ENCODE measurements at places on chromosomes 5 and 9.

- H3K4me3 ChIP-seq = no peak overlapping the region
- H3K4me1 ChIP-seq = no peaks in the 10 kb centered on the region
- DNase-seq = no peak
- no peaks in the 10 kb centered on the region for H3K36me3 ChIP-seq
- no peaks in the 10 kb centered on the region for H3K27me3 ChIP-seq
These were observed 50.5 kb upstream of the TNFSF15 start for GRCh38 chr9:114856215-114856941.

GRCh38 chr5:57174890-57175510, 1.1 kb downstream of the GPBP1 start:
- H3K27me3 ChIP-seq = no peaks in the 10 kb centered on the region
- DNase-seq = no peak
- H3K4me1 ChIP-seq = peaks cover 24% of the 10 kb centered on the region
- peak overlapping the region; percentile 95 for H3K4me3 ChIP-seq

DNA sequence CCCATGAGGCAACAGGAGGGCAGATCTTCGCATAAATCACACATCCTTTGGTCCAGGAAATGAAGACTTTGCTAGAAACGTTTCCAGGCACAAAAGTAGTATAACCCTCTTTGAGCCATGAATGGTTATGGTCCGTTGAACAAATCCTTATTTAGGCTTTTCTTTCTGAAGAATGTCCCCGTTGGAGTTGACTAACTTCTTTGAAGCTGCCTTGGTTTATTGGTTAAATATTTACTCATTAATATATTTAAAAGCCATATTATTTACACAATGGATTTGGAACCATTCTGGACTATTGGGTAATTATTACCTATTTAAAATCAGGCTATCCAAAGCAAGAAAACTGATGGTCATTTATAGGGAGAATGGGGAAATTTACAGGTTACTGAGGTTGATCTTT, 347.6 kb upstream of the SLC30A5 start:
- H3K4me3 ChIP-seq = no peak overlapping the region
- DNase-seq = no peak
- H3K27ac ChIP-seq = no peak overlapping the region
- H3K36me3 ChIP-seq = no peaks in the 10 kb centered on the region

- no peak overlapping the region for H3K4me3 ChIP-seq
- no peak overlapping the region for H3K27ac ChIP-seq
- no peak for DNase-seq
These were observed 448.1 kb downstream of the ARHGEF28 start for GRCh38 chr5:74074111-74074510.

DNA sequence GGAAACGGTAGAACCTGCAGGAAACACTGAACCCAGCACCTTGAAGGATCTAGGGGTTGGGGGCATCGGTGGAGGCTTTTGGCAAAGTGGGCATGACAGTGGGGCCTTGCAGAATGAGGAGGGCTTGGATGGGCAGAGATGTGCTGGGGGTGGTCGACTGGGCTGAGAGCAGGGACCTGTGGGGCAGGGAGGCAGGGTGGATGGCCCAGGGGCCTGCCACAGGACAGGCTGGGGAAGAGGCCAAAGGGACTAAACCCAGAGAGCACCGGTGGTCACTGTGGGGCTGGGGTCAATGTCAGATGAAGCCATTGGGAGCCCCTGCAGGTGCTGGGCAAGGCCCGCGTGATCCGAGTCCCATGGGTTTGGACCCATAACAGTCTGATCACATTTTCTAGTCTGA, 175.3 kb downstream of the DAB2IP start:
- no peak overlapping the region for H3K27ac ChIP-seq
- no peaks in the 10 kb centered on the region for H3K4me1 ChIP-seq
- H3K4me3 ChIP-seq = no peak overlapping the region
- no peaks in the 10 kb centered on the region for H3K27me3 ChIP-seq
- DNase-seq = no peak

- no peak overlapping the region for H3K4me3 ChIP-seq
- H3K27ac ChIP-seq = no peak overlapping the region
- H3K4me1 ChIP-seq = no peaks in the 10 kb centered on the region
- DNase-seq = no peak
These were observed 127.2 kb downstream of the MACIR start for GRCh38 chr5:103385722-103386121.

DNA sequence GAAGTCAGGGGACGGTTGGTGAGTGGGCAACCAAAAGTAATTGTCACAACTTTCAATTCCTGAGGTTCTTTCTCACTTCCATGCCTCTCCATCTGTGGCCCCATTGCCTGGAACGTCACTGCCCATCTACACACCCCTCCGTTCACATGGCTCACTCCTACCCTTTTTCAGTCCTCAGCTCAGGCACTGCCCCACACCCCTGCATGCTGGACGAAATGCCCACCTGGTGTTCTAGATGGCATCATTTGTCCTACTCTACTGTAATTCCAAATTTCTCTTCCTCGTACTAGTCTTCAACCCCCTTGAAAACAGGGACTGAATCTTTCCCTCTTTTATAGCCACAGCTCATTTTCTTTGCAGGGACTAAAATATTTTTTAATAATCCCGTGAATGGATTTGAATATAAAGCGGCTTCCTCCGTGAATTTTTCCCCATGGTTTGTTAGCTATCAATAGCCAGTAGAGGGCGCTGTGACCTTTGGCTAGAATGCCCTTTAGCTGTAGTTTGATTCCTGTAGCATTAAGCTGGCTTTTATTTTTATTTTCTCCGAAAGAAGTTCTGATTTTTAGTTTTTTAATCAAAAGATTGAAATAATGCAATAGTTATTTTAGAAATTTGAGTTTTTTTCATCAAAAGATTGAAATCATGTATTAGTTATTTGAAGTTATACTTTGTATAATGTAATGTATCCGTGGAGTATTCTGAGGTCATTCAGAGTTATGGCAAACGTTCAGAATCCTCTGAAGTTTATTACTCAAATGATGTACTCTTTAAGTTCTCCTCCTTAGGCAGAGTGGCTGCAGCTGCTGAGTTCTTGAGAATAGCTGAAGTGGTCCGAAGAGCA, 232.1 kb downstream of the SH3GL2 start:
- H3K4me1 ChIP-seq = no peaks in the 10 kb centered on the region
- no peak overlapping the region for H3K4me3 ChIP-seq
- no peak overlapping the region for H3K27ac ChIP-seq
- DNase-seq = peak; percentile 47

DNA sequence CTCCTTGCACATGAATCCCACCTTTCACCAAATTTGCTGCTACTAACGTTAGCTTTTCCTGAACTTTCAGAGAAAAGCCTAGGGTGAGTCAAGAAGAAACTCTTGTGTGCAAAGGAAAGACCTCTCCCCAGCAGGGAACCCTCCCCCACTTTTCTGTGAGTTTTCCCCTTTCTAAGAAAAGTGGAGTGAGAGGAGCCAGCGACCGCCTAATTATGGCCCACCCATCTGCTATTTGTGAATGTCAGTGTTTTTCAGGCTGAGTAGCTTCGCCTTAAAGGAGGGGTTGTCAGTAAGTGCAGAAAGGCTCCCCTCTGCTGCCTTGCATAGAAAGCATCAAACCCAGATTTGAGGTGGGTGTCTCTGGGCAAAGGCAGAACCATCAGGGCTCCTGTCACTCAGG, 46.8 kb upstream of the SPOCK1 start:
- DNase-seq = no peak
- H3K27me3 ChIP-seq = no peaks in the 10 kb centered on the region
- no peaks in the 10 kb centered on the region for H3K4me1 ChIP-seq
- no peak overlapping the region for H3K4me3 ChIP-seq
- H3K27ac ChIP-seq = no peak overlapping the region

DNA sequence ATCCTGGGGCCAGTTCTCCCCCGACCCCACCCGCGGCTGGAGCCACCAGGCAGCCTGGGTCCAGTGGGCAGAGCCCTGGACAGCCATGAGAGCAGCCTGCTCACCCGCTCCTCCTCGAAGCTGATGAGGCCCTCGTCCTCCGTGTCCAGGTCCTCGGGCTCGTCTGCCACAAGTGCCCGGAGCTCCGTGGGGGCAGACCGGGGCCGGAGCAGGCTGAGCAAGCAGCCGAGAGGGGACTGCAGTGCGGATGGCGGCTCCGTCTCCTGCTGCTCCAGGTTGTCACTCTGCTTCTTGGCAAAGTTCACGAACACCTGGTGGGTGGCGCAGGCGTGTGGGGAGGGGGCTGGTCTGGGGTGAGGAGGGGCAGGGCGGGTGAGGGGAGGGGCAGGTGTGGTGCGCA, 11.9 kb upstream of the CLIC3 start:
- H3K27me3 ChIP-seq = no peaks in the 10 kb centered on the region
- H3K4me1 ChIP-seq = no peaks in the 10 kb centered on the region
- no peaks in the 10 kb centered on the region for H3K36me3 ChIP-seq
- DNase-seq = no peak
- H3K27ac ChIP-seq = no peak overlapping the region

DNA sequence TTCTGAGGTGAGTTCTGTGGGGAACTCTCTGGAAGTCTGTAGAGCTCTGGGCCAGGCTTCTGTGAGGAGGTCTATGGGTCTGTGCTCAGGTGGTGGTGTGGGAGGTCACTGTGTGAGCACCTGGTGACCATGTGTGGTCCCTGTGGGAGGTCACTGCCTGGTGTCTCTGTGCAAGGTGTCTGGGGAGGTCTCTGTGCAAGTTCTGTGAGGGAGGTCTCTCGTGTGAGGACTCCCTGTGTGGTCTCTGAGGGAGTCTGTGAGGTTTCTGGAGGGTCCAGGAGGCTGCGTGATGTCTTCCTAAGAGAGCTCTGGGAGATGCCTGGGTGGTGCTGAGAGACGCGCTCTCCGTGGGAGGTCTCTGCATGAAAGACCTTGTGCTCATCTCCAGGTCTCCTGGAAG, 6.0 kb upstream of the SPATA31E1 start:
- no peak overlapping the region for H3K27ac ChIP-seq
- peaks cover 11% of the 10 kb centered on the region for H3K4me1 ChIP-seq
- H3K36me3 ChIP-seq = no peaks in the 10 kb centered on the region
- no peaks in the 10 kb centered on the region for H3K27me3 ChIP-seq

- no peak for DNase-seq
- no peak overlapping the region for H3K27ac ChIP-seq
- H3K27me3 ChIP-seq = peaks cover 95% of the 10 kb centered on the region
- H3K4me3 ChIP-seq = peak overlapping the region; percentile 72
These were observed 80.2 kb downstream of the NTNG2 start for GRCh38 chr9:132241840-132242620.

DNA sequence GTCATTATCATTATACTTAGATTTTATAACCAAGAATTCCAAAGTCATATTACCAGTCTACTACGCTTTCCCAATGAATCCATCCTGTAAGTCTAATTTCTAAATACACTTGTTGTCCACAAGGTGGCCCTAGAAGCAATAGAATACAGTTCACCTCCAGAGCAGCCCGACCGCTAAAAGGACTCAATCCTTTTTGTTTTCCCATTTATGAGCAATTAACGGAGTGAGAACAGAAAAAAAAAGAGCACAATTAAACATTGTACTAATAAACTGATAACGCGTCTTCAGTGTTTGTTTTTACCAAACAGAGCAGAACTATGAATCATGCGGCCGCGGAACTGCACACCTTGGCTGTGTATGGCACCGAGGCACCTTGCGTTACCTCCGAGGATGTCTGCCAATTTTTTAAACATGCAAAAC, 160.7 kb upstream of the DAPK1 start:
- peak overlapping the region; percentile 52 for H3K4me3 ChIP-seq
- H3K36me3 ChIP-seq = no peaks in the 10 kb centered on the region
- peak; percentile 84 for DNase-seq
- peaks cover 6% of the 10 kb centered on the region for H3K27me3 ChIP-seq
- H3K27ac ChIP-seq = no peak overlapping the region

DNA sequence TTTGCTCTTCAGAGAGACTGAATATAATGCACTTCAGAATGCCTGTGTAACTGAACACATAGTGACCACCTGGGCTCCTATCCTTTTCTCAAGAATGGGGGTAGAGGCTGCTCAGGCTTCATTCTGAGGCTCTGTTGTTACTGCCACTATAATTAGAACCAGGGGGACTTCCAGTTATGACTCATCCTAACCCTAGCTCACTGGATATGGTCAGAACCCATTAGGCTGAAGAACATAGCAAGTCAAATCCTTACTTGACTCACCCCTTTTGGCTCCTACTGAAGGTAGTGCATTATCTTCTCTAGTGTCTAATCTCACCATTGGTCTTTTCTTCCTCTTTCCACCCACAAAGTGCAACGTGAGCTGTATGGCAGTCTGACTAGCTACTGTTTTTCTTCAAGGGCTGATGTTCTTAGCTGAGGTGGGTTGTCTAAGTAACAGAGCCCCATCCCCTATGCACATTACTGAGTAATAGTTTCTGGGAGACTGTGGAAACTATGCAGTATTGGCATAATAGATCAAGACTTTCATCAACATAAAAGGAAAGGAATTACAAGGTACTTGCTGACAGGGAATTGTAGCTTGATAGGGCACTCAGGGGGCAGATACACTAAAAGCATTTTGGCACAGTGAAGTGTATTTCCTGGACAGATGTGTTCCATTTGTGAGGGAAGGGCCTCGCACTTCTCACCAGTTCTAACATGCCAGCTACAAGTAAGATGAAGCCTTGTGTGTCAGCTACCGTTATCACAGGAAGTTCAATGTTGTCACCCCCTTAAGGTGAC, 431.0 kb upstream of the MEF2C start:
- H3K27ac ChIP-seq = peak overlapping the region; percentile 36
- no peak for DNase-seq
- no peaks in the 10 kb centered on the region for H3K4me1 ChIP-seq

DNA sequence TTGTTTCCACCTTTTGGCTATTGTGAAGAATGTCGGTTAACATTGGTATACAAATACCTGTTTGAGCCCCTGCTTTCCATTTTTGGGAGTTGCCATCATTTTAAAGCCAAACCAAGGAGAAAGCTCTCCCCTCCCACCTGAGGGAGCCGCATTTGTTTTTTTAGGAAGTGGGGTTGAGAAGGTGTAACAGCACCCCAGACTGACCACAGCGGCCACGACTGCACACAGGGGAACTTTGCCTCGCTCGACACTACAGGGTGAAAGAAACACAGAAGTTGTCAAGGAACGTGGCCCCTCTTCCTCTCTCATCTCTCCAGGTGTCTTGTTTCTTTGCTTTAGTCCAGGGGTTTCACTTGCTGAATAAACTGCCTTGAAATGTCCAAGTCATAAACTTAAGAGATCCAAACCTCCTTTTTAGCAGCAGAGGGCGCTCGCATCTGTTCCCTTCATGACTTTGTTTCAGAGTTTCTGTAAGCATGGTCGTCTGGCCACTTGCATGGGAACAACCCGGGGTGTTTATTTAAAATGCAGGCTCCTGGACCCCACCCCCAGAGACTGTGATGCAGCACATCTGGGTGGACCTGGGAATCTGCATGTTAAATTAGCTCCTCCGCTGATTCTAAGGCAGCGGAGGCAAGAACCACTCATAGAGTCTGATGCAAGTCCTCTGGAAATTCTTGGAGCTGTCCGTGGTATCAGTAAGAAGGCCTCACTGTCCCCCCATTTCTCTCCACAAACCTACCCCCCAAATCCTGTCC, 2.1 kb upstream of the TTLL11 start:
- H3K27ac ChIP-seq = no peak overlapping the region
- H3K36me3 ChIP-seq = no peaks in the 10 kb centered on the region
- peak; percentile 9 for DNase-seq
- peaks cover 4% of the 10 kb centered on the region for H3K27me3 ChIP-seq

- no peak overlapping the region for H3K4me3 ChIP-seq
- no peaks in the 10 kb centered on the region for H3K4me1 ChIP-seq
- DNase-seq = no peak
These were observed 859.5 kb downstream of the PTPRD start for GRCh38 chr9:9753266-9753665.

GRCh38 chr9:26833792-26834191, 58.8 kb downstream of the CAAP1 start:
- no peak overlapping the region for H3K4me3 ChIP-seq
- H3K27me3 ChIP-seq = no peaks in the 10 kb centered on the region
- DNase-seq = no peak
- H3K27ac ChIP-seq = no peak overlapping the region
- no peaks in the 10 kb centered on the region for H3K4me1 ChIP-seq
